NCI-H2081 treated with DMSO at 0.1 percent for 48 hours (cell line): ENCODE measurements at places on chromosomes 4 and X.

GRCh38 chrX:116317409-116317808 is 119.0 kb upstream of the SLC6A14 start:
- DNase-seq, result no peak

GRCh38 chrX:47191331-47191730 is 2.3 kb upstream of the UBA1 start:
- DNase-seq, result no peak

DNA sequence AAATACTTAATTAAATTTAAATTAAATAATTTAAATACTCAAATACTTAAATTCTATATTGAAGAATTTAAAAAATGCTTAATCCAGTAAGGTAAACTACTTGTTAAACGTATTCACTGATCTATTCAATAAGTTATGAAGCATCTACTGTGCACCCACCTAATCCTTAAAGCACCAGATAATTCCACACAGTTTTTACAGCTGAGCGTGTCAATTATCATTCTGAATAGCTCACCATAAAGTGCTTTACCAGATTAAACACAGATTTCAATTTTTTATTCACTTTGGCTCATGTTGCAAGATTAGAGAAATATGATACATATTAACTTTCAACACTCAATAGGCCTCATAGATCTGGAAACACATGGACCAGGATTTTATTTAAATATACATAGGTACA is 79.2 kb upstream of the DDIT4L start:
- DNase-seq, result no peak

GRCh38 chr4:36072529-36072928 is 171.8 kb downstream of the ARAP2 start:
- DNase-seq, result no peak

- no peak for DNase-seq
These were observed 10.5 kb upstream of the ADD1 start for GRCh38 chr4:2832981-2833670.
